NCI-H510A treated with DMSO at 0.1 percent for 48 hours (cell line): ENCODE measurements at places on chromosomes 4 and X.

DNA sequence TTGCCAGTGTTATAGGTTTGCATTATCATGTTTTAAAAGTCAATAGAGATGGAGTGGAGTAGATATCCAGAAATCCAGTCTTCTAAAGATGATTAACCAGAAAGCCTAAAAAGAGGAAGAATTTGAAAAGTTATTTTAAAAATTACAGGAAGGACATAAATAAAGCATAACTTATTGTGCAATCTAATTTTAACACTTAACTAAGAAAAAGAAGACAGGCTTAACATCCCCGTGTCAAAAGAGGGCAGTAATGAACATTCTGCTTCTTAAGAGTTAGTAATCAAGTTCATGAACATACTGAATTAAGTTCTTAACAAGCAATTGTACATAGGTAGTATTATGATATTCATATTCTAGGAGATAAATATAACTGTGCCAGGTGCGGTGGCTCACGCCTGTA lies 39.3 kb downstream of the ELF2 start:
- DNase-seq = no peak

DNA sequence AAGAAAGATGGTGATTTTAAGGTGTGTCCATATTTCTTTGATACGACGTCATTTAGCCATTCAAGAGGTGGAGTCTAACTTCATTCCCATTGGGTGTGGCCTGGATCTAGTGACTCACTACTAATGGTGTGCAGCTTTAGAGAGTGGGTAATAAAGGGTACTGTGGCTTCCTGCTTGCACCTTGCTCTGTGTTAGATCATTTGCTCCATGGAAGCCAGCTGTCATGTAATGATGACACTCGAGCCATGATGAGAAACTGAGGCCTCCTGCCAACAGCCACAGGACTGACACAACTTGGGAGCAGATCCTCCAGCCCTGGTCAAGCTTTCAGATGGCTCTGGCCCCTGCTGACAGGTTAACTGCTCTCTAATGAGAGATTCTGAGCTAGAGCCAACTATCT lies 82.0 kb downstream of the UNC5C start:
- DNase-seq = no peak

DNA sequence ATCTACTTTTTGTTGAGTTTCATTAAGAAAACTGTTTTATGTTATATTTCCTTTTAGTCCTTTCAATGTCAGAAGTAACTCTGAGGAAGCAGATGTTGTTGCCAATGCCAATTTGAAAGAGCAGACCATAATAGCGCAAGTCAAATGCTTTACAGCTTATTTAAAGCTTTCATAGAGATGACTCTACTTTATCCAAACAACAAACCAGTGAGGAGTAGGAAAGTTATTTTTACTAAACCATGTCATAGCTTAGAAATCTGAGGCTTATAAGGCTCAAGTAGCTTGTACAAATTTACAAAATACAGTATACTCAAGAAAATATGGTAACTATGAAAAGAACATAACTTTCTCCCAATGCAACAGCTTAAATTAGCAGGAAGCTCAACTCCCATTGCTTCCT lies 40.1 kb upstream of the SPOCK3 start:
- DNase-seq = no peak

GRCh38 chr4:34649716-34650115 lies 1594.6 kb downstream of the ARAP2 start:
- DNase-seq = no peak

DNA sequence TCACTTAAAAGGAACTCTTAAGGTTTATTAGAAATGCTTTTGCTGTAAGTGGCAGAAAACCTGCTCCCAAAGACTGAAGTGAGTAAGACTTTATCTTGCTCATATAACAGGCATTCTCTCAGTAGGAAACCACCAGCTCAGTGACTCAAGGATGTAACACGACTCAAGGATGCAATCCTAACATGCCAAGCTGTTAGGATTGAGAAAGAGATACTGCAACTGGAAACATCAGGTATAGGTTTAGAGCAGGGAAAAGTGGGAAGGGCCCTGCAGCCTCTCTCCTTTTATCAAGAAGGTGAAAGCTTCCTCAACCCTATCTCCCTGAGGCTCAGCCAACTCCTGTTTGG lies 11.9 kb upstream of the SLC9A7 start:
- no peak for DNase-seq

DNA sequence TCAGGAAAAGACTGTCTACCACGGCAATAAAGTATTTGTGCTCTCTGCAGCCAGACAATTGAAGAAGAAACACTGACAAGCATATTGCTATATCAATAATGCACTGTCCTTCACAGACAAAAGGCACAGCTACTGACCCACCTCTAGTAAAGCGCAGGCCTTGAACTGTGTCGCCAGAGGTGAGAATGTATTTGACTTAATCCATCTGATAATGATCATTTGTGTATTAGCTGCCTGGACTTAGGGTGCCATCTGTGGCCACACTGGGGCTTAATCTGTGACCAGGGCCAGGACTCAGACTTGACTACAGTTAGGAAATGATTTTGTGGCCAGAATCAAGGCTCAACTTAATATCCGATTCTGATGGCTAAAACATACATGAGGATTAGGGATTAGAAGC lies 260.4 kb downstream of the SMARCA1 start:
- no peak for DNase-seq

- DNase-seq = no peak
Measured at GRCh38 chrX:57417827-57418226, 131.3 kb downstream of the FAAH2 start.

DNA sequence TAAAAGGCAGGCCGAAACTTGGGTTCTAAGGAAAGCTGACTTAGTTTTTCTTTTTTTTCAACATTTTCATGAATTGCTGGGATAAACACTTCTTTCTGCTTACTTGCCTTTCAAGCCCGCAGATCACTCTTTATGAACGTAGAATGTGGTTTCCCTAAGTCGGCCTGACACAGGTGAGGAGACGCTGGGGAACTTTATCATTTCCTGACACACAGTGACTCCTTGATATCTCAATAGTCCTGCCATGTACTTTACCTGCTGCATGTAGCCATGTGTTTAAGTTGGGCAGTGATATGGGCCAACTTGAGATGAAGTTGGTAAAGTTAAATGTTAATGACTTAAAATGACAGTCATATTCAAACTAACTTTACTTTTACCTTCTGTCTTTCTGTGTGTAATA lies 26.6 kb upstream of the SNCA start:
- no peak for DNase-seq

GRCh38 chrX:135513130-135513515 lies 7.3 kb upstream of the INTS6L start:
- no peak for DNase-seq

- no peak for DNase-seq
Measured at GRCh38 chrX:119406776-119407175, 7.6 kb downstream of the SLC25A43 start.

GRCh38 chr4:101019941-101020401 lies 327.4 kb downstream of the PPP3CA start:
- DNase-seq = no peak
